ENCODE measurements at places on chromosomes 2 and 18.

GRCh38 chr2:60634438-60634837, 81.0 kb upstream of the BCL11A start:
- DNase-seq, result no peak

DNA sequence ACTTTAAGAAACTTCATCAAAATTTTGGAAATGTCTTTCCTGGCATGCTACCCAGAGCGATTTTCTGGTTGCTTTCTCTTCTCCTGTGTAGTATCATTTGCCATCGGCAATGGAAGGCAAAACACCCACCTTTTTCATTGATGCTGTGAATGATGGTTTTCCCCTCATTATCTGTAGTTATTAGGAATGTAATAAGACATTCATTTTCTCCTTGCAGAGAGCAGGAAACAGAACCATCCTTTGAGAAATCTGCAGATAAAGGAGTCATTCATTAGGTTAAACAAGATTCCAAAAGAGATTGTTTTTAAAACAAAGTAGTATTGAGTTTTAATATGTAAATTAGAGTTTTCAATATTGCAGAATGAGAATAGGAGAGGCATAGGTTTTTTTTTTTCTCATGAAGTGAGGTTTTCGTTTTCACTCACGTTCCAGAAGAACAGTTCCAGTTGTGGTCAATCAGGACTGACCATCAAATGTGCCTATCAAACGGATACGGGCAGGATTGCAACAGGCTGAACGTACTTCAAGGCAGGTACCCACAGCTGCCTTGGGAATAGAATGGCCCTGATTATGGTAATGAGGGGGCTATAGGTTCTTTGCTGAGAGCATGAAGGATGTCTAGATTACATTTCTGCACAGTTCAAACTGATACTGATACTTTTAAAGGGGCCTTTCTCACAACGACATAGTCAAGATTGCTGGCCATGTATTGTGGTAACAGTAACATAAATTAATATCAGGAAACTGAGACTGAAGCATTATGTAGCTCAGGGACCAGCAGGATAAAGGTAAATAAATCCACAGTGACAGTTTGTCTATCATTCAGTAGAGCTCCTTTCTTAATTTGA, 49.8 kb upstream of the PLA2R1 start:
- DNase-seq, result no peak

- DNase-seq, result peak; percentile 25
These were observed 143.0 kb downstream of the ARL6IP6 start for GRCh38 chr2:152861349-152861942.

DNA sequence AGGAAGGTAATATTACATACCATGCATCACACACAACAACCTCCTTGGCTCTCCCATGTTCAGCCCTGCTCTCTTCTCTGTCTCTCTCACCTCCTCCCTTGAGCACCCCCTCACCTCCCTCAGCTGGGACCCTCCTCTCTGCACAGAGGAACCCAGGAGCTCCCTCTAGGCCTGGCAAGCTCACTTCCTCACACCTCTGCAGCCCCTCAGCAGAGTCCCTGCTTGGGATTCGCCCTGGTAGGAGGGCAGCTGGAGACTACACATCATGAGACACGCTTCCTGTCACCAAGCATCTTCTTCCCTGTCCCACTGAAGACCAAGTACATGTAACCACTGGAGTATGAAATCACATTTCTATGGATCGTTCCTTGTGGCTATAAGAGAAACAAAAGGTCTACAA, 51.0 kb downstream of the ADD2 start:
- no peak for DNase-seq

GRCh38 chr2:17538844-17539554, 1.5 kb upstream of the VSNL1 start:
- DNase-seq, result peak; percentile 51
